ENCODE measurements at places on chromosomes 12 and 14.

GRCh38 chr14:40417777-40418401, 985.7 kb upstream of the FBXO33 start:
- no peak for DNase-seq

DNA sequence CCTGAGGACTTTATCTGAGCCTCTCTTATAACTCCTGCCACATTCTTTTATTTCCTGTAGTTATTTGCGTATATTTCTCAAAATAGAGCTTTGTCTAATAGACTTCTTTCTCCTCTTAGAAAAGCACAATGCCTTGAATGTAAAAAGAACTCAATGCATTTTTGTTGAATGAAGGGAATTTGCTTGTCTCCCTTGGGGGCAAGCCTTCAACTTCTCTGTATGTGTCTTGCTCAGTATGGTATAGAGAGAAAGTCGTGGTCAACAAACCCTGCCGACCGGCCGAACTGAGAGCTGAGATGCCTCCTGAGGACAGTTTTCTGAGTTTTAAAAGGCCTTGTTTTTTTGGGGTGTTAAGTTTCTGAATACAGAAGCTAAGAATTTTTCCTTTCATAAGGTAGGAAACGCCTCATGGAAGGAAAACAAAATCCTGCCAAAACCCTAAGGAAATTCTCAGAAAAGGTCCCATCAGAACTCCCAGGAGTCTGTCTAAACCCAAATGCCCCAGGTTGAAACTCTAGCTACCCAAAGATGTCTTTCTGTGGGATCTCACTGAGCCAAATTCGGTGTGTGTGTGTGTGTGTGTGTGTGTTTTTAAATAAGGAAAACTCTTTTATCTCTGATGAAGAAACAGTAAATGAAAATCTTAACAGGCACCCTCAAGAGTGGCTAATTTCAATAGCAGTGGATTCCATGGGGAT, 136.6 kb downstream of the C12orf75 start:
- DNase-seq = no peak

DNA sequence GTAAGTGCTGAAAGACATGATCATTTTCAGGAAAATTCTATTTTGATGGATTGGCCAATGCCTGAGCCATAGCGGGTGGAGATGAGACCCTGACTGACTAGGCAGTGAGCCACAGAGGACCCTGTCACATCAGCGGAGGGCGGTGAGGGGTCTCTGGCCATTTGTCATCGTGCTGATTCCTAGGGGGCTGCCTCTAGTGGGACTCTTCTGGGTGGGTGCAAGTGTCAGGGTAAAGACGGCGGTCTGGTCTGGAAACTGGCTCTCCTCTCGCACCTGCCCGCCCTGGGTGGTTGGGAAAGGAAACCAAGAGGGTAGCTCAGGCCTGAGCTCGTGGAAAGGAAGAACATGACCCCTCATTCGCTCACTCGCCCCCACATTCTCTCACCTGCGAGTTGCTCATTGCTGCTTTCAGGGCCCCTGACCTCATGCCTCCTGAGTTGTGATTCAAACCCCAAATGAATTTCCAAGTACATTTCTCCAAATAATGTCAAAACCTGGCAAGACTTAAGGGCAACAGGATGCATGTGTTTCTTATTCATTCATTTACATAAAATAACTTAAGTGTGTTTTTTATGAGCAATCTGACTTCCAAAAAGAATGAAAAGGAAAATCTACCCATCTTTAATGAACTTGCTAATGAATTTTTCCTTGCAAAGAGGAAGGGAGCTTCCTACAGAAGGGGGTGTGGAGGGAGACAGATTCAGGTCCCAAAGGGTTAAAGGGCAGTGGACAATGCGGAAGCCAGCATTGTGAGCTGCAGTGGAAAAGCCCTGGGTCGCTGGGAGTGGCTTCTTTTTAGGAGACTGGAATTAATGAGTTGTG, 12.8 kb downstream of the MEG3 start:
- DNase-seq = no peak

GRCh38 chr12:131020326-131021153, 66.8 kb downstream of the ADGRD1 start:
- DNase-seq = no peak

DNA sequence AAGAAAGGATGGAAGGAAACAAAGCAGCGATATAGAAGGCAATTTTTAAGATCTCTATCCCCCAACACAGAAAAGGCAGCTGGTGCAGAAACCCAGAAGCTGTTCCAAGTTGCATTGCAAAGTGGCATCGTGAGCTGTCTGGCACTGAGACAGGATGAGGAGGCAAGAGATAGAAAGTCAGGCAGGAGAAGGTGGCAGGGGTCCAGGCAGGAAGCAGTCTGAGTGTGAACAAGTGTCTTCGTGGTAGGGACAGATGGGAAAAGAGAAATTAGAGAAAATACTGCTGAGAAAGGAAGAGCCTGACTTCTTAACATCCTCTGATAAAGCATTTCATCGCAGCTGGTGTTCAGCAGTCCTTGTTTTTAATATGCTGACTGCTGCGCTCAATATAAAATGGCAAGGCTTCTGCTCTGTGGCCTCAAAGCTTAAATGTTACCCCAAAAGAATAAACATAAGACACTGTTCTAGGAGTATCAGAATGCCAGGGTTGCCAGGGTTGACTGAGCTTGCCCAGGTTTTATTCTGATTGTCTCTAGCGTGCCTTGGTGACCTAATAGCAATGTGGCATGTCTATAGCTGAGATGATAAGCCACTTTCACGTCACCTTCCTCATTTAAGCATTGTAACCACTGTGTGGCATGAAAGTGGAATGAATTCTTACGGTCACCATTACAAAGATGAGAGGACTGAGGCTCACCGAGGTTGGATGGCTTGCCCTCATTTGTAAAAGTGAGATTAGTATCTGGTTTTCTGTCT, 397.6 kb downstream of the NUAK1 start:
- no peak for DNase-seq

GRCh38 chr12:107339932-107340331, 246.6 kb upstream of the CRY1 start:
- DNase-seq = no peak

DNA sequence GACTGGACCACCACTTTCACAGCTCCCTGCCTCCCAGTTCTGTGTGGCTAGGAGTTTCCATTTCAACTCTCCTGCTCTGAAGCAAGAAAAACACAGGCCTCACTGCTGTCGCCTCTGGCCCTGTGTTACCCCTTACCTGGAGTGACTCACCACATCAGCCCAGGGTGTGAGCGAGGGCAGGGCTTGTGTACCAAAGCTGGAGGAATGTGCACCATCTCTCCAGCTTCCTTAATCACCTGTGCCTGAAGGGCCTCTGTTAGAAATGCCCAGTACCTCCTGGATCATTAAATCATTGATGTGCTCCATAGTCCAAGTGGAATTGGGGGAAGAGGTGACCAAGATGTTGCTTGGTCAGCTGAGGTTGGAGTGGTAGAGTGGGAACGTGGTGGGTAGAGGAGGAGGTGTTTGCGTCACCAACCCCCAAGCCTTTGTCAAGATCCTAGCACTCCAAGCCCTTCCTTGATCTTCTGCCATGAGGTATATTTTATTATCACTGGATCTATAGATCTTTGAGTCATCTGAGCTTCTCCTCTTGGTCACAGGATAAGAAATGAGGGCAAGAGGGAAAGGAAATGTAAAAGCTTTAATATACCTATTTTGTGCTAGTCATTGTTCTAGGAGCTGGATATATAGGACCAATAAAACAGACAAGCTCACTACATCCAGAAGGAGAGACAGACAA, 51.3 kb downstream of the SSPN start:
- no peak for DNase-seq
